Retinal pigment epithelial cell (primary cell): ENCODE measurements at places on chromosomes 12 and 14.

DNA sequence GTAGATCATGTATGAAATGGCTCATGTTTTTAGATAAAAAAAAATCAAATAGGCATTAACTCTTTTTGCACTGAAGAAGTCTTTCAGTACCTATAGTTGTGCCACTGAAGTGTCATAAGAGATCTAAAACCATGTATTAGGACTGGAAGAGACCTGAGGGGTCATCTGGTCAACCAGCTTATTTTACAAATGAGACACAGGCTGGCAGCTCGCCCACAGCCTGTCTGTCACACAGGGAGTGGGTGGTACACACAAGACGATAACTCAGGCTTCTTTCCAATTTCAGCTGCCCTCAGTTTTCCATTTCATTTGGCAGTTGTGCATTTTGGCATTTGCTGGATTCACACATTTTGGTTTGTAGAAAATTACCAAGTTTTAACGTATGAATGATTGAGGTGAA lies 34.7 kb downstream of the C12orf75 start:
- no peak for DNase-seq

DNA sequence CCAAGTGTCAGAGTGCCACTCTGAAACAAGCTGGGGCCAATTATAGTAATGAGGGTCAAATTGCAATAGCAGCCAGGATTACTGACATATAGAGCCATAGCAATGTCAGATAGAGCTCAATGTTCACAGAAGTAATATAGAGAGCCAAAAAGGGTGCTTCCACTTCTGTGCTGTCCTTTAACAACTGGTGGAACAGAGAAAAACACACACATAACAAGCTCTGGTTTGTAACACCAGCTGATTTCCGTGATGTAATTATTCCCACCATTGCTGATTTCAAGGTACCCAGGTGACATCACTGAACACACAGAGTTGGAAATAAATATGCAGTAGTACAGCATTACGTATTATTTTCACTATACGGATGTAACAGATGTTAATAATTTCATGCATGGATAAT lies 3.0 kb upstream of the CLEC2B start:
- DNase-seq = no peak

GRCh38 chr14:22231018-22231417 lies 358.0 kb downstream of the DAD1 start:
- DNase-seq = no peak

- peak; percentile 9 for DNase-seq
Measured at GRCh38 chr12:83763425-83763824, 1076.7 kb downstream of the TMTC2 start.
